ENCODE measurements at places on chromosomes 5 and 9. TPM values are rescaled to one million over a fixed set of nuclear protein-coding genes. Genes with fewer than 3 reads are reported as not detected.

GRCh38 chr5:127070243-127070642 lies 3.1 kb downstream of the C5orf63 start:
- DNase-seq, result no peak
- H3K4me3 ChIP-seq, result no peak overlapping the region
- no peak overlapping the region for H3K27ac ChIP-seq
- no peaks in the 10 kb centered on the region for H3K36me3 ChIP-seq
- H3K27me3 ChIP-seq, result no peaks in the 10 kb centered on the region

GRCh38 chr5:152337484-152337883 lies 67.6 kb downstream of the NMUR2 start:
- H3K4me1 ChIP-seq, result no peaks in the 10 kb centered on the region
- DNase-seq, result no peak
- H3K27me3 ChIP-seq, result no peaks in the 10 kb centered on the region
- H3K4me3 ChIP-seq, result no peak overlapping the region

DNA sequence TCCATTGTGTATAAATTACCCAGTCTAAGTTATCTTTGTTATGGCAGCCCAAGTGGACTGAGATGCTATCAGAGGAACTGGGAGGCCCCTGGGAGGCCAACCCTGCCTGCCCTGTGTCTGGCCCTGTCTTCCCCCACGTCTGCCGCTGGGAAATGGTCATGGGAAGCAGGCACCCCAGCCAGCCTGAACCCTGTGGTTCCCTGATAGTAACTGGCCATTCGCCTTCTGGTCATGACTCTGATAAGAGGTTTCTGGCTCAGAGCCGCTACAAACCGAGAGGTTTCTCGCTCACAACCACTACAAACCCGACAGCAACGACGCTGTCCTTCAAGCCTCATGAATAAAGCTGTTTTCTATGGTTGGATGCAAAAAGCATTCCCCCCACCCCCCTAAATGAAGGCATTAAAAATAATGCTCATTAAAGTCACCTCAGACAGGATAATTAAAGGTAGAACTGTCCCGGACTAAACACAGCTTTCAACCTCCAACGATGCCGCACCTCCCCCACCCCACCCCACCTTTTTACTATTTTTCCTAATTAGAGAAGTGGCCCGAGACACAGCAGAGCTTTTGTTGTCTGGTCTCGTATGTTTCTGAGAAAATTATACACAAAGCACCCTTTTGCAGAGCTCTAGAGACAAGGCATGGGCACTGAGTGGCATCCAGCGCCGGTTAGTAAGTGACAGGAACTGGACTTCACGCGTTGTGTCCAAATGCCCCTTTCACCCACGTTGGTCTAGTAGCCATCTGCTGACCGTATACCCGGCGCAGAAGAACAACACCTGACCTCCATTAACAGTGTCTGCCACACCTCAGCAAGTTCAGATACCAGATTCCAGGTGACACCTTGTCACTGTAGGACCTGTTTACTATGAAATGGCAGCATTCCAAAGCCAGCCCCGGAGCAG lies 140.8 kb downstream of the COL23A1 start:
- no peaks in the 10 kb centered on the region for H3K36me3 ChIP-seq
- no peaks in the 10 kb centered on the region for H3K27me3 ChIP-seq
- no peak overlapping the region for H3K4me3 ChIP-seq
- no peak for DNase-seq
- H3K4me1 ChIP-seq, result no peaks in the 10 kb centered on the region

- no peaks in the 10 kb centered on the region for H3K36me3 ChIP-seq
- H3K27ac ChIP-seq, result peak overlapping the region; percentile 85
- H3K27me3 ChIP-seq, result no peaks in the 10 kb centered on the region
- no peak for DNase-seq
These were observed 198.8 kb downstream of the AUH start for GRCh38 chr9:91162784-91163443.

GRCh38 chr9:91445135-91445534 lies 21.5 kb upstream of the NFIL3 start:
- no peak overlapping the region for H3K27ac ChIP-seq
- H3K4me1 ChIP-seq, result no peaks in the 10 kb centered on the region
- peaks cover 9% of the 10 kb centered on the region for H3K36me3 ChIP-seq
- no peak overlapping the region for H3K4me3 ChIP-seq
- no peak for DNase-seq

DNA sequence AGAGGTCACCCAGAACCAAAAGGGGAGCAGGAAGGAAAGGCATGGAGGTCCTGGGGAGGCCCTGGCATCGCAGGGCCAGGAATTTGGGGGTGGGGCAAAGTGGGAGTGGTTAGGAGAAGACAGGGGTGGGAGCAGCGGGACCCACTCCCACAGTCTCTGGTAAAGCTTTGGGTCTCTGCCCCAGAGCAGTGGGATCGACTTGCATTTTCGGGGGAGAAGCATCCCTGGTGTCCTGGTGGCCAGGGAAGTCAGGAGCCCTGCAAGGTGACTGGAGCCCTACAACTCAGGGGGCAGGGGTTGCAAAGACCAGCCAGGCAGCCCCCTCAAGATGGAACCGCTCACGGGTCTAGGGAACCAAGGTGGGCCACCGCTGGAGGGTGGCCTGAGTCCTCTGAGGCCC lies 22.4 kb upstream of the GTF3C5 start:
- no peaks in the 10 kb centered on the region for H3K4me1 ChIP-seq
- DNase-seq, result no peak
- no peak overlapping the region for H3K27ac ChIP-seq
- no peak overlapping the region for H3K4me3 ChIP-seq

CDX1 gene
- 0.57 TPM for total RNA-seq

GRCh38 chr5:107885601-107886000 lies 214.9 kb upstream of the EFNA5 start:
- H3K27ac ChIP-seq, result no peak overlapping the region
- no peaks in the 10 kb centered on the region for H3K36me3 ChIP-seq
- H3K27me3 ChIP-seq, result no peaks in the 10 kb centered on the region
- H3K4me1 ChIP-seq, result peaks cover 4% of the 10 kb centered on the region
- H3K4me3 ChIP-seq, result no peak overlapping the region

GRCh38 chr9:109403766-109404320 lies 83.0 kb upstream of the EPB41L4B start:
- H3K27me3 ChIP-seq, result no peaks in the 10 kb centered on the region
- no peak overlapping the region for H3K4me3 ChIP-seq
- H3K36me3 ChIP-seq, result peaks cover 18% of the 10 kb centered on the region
- peaks cover 16% of the 10 kb centered on the region for H3K4me1 ChIP-seq
- no peak for DNase-seq
- peak overlapping the region; percentile 22 for H3K27ac ChIP-seq

GRCh38 chr9:135075234-135076142 lies 12.0 kb upstream of the OLFM1 start:
- peaks cover 42% of the 10 kb centered on the region for H3K27me3 ChIP-seq
- H3K36me3 ChIP-seq, result no peaks in the 10 kb centered on the region
- no peak overlapping the region for H3K27ac ChIP-seq

DNA sequence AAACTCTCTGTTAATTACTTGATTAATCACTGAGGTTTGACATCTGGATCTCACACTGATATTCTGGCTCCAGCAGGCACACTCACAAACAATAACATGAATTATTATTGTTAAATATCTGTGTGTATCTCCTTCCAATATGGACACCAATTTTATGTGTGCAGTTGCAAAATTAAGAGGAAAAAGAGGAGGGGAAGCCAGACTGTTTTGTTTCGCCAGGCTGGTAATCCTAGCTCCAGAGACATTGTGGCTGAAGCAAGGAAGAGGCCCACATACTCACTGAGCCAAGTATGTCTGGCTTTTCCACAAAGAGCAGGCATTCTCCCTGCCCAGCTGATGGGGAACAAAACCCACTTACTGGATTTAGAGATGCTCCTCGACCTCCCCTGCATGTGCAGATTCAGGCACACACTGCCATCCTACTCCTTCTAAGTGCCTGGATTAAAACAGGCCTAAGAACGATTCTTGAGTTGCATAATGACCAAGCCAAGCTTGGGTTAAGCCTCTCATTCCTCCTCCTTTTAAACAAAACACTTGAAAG lies 181.9 kb downstream of the ESM1 start:
- H3K27ac ChIP-seq, result peak overlapping the region; percentile 28
- H3K4me1 ChIP-seq, result peaks cover 26% of the 10 kb centered on the region
- H3K4me3 ChIP-seq, result no peak overlapping the region
- no peaks in the 10 kb centered on the region for H3K27me3 ChIP-seq
